Caki2 (cell line): ENCODE measurements at places on chromosomes 4 and X. TPM values are rescaled to one million over a fixed set of nuclear protein-coding genes. Genes with fewer than 3 reads are reported as not detected.

DNA sequence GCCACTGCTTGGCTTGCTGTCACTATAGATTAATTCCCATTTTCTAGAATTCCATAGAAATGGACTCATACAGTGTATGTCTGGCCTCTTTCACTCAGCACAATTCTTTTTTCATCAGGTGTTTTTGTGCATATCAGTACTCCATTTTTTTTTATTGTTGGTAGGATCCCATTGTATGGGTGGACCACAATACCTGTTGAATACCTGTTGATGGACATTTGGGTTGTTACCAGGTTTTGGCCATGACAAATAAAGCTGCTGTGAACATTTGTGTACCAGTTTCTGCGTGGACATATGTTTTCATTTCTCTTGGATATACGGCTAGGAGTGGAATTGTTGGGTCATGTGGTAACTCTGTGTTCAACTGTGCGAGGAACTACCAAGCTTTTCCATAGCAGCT lies 14.9 kb downstream of the ZFP92 start:
- DNase-seq: no peak

DNA sequence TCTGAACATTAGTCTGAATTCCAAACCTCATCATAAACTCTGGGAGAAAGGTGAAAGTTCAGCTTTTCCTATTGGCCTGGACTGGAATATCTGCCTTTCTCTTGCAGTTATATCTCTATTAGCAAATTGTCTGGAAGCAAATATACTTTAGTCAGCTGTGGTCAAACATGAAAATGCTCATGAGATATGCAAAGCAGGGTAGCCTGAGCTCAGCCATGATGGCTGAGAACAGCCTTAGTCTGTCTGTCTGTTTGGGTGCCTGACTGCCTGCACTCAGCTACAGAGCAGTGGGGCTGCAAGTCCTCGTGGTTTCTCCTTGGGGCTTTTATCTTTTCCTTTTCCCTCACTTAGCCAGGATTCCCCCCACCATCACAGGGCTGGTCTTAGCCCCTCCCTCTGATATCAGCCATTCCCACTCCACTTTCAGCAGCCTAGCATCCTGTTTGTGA lies 19.5 kb upstream of the PGRMC2 start:
- no peak for DNase-seq

GRCh38 chrX:150643271-150643670 lies 49.9 kb upstream of the MTMR1 start:
- DNase-seq: no peak

DNA sequence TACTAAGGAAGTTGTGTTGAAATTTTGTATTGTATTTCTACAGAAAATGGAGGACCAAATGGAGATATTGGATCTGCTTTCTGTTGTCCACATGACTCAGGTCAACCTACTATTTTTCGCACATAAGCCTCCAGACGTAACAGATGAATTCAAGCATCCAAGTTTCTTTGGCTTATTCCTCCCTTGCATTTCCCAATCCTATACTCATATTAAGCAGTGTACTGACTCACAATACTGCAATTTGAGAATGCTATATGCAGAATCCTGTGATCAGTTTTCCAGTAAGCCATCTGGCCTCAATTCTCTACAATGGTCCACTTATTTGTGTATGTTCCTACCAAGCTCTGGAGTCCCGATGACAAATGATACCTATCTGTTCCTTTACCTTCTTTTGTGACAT lies 75.7 kb downstream of the ASB9 start:
- DNase-seq: no peak

- DNase-seq: no peak
Observed at GRCh38 chrX:50594788-50595187, 124.2 kb upstream of the DGKK start.

- DNase-seq: no peak
Observed at GRCh38 chr4:113785781-113786180, 24.2 kb upstream of the CAMK2D start.

- no peak for DNase-seq
Observed at GRCh38 chr4:108683479-108683878, 33.1 kb downstream of the OSTC start.

DNA sequence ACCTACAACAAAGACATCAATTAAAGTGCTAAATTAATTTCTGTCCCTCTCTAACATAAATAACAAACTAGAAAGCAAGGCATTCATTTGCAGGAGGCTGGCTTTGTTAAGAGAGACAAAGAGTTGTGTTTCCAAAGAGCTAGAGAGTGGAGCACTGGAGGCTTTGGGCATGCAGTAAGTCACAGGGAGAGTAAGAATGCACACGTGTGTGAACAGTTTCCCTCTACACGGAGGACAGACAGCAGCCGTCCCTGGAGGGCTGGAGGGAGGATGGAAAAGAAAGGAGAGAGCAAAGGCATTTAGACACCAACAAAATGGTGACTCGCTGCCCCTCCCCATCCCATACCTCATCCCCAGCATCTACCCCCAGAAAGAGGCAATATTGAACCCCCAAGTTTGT lies 20.4 kb upstream of the DCHS2 start:
- no peak for DNase-seq

DNA sequence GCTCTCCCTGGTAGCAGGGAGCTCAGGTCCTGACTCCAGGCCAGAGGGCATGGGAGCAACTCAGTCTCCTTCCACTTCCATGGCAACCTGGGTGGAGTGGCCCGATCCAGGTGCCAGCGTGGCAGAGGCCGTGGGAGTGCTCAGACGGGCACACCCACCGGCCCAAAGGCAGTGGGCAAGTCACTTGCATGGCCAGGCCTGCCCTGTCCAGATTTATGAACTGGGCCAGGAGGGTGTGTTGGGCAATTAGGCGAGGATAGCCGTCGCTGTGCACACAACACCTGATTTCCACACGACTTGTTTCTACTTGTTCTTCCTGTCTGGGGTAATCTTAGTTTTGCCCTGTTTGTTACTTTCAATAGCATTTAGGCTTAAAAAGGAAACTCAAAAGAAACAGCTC lies 55.5 kb upstream of the NYX start:
- no peak for DNase-seq

The FRG2 gene
- total RNA-seq: not detected in 2 replicates

The TEX11 gene
- total RNA-seq: not detected in 2 replicates

The SOX3 gene
- total RNA-seq: 0.07 and 0.78 TPM in 2 replicates

The DMP1 gene
- total RNA-seq: not detected in 2 replicates

The MAGEC1 gene
- not detected in 2 replicates for total RNA-seq

The CLIC2 gene
- total RNA-seq: 0.43 TPM in 1 of 2 replicates, not detected in the other
